ENCODE measurements at places on chromosomes 16 and 17.

DNA sequence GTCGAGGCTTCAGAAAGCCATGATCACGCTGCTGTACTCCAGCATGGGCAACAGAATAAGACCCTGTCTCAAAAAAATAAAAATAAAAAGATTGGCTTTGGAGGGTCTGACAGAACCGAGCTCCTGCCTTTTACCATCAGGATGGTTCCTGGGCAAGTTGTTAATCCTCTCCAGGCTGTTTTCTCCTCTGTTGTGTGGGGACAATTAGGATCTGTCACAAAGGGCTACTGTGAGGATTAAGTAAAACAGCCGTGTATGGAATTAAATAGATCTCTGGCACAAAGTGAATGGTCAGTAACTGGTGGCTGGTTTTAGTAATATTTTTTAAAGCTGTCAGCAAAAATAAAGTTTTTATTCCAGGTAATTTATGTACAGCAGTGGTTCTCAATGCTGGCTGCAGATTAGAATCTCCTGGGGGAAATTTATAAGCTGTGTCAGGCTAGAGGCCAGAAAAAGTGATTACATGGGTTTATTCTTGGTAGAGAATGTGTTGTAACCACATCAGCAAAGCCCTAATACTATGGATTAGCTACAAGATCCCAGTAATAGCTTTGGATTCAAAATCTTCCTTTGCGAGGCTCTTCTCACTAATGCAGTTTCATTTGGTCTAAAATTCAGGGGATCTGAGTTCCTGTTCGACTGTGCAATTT lies 47.2 kb downstream of the GPRC5B start:
- no peak for DNase-seq

GRCh38 chr17:36611345-36612072 lies 10.1 kb downstream of the MRM1 start:
- no peak for DNase-seq

DNA sequence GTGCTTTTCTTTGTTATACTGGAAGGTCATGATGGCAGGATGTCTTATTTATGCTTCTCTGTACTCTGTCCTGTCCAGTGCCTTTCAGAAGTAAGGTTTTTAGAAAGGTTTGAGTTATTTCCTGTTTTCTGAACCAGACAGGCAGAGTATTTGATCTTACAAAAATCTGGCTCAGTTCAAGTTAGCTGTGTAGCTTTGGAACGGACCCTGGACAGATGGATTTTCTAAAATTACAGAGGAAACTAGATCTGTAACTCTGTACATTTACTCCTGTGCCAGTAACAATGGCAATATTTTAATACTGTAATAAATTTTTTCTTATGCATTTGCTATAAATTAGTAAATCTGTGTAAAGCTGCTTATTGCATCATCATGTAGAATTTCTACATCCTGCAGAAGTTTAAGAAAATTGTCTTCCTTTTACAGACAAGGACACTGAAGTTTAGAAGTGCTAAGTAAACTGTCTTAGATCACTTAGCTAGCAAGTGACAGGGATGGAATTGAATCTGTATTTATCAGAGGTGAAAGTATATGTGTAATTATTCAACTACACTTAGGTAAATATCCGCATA lies 347.6 kb downstream of the WWOX start:
- no peak for DNase-seq

- no peak for DNase-seq
Measured at GRCh38 chr17:17416400-17417360, 60.1 kb upstream of the MED9 start.
